ENCODE measurements at places on chromosomes 1 and 21. TPM values are rescaled to one million over a fixed set of nuclear protein-coding genes. Genes with fewer than 3 reads are reported as not detected.

The OR6K3 gene
- not detected for polyA plus RNA-seq

The GJB5 gene
- polyA plus RNA-seq, result 0.37 TPM

DNA sequence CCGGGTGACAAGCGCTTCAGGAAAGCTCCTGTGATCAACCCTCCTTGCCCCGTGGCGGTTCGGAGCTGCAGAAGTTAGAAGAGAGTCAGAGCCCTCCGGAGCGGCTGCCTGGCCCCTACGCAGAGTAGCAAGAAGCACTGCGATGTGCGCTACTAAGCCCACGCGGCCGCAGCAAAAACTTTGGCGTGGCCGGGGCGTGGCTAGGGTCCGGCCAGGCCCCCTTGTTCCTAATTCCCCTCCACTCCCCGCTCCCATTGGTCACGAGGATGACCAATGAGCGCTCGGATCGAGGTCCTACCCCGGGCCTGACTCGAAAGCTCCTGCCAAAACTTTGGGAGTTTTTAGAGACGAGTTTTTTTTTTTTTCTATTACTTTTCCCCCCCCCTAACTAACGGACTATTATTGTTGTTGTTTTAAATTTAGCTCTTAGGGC, at the start of gene HLX:
HLX (plus strand) TSS at position 368 of the 433 bp plus-strand sequence. CDS start 415 bp downstream, outside the sequence.
- no peak for DNase-seq

DNA sequence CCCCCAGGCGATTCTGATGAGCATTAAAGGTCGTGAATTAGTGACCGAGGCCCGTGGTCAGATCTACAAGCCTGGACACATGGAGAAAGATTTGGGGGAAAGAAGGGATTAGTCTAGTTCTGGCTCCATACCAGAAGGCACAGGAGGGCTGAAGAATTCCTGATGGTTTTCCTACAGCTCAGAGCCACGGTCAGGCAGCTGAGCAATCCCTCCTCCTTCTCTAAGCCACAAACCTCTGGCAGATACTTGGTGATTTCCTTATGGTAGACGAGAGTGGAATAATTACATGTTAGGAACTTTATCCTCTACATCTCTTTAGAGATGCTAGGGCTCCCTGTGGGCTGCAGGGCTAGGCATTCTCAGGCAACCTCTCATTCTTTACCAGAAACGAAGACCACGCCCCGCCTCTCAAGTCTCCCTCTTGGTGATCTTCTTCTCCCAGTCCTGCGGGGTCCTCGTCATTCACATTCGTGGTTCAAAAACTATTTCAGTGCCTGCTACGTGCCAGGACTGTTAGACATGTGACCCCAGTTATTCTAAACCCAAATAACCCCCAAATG, 20.5 kb upstream of the ZBTB18 start:
- DNase-seq, result no peak
